ENCODE measurements at places on chromosomes 11 and 22.

DNA sequence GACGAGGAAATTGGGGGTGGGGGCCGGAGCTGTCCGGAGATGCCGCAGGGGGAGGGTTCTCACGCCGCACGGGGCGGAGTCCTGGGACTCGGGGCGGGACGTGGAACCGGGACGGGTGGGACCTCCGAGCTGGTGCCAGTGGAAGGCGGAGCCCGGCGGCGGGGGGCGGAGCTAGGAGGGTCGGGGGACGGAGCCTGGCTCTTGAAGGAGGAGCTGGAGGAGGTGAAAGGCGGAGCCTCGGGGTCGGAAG lies 271 bp downstream of the FKBP2 start:
- no peak for DNase-seq

DNA sequence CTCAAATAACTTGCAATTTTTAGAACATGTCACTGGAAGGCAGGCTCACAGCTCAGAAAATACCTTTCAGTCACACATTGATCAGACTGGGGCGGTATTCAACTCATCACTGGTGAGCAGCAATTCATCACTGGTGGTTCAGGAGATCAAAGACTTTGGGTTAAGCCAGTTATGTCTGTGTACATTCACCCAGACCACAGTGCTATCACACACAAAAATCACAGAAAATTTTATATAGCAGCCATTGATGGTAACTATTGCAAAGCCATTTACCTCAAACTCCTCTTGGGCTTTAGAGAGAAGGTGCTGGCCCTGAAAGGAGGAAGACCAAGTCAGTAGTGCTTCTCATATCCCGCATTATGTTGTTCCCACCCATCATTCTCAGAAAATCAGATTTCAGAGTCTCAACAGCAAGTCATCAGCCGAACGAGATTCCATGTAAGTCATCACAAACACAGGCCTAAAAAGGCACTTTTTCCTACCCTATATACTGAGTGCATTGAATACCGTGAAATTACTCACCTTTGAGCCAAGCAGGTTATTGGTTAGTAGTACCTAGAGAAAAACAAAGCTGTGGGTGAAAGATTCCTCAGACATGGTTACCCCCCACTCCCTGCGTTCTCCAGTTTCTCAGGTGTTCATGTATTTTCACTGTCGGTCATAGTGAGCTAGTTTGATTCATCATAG lies 14.0 kb upstream of the WDR74 start:
- no peak for DNase-seq

DNA sequence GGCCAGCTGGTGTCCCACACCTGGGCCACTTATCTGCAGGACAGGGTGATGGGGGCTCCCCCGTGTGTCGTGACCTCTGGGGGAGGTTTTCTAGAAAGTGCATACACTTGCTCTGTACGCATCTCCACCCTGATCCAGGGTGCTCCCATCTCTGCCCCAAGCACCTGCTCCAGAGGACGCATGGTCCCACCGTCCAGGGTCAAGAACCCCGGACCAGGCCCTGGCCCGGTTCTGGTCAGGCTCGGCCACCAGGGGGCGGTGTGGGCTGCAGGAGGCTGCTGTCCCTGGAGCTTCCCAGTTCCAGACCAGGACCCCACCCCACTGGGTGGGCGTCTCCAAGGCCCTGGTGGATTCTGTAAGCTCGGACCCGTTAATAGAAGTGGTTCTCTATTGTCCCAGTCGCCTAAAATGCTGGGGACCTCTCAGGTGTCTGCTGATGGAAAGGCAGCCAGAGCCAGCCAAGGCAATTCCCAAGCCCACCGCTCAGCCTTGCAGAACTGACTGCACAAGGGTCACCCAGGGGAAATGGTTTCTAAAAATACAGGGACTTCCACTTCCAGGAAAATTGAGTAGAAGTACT lies 34.7 kb upstream of the SEPTIN5 start:
- DNase-seq: peak; percentile 55

- DNase-seq: no peak
These were observed 44.5 kb downstream of the ST14 start for GRCh38 chr11:130203766-130204702.

DNA sequence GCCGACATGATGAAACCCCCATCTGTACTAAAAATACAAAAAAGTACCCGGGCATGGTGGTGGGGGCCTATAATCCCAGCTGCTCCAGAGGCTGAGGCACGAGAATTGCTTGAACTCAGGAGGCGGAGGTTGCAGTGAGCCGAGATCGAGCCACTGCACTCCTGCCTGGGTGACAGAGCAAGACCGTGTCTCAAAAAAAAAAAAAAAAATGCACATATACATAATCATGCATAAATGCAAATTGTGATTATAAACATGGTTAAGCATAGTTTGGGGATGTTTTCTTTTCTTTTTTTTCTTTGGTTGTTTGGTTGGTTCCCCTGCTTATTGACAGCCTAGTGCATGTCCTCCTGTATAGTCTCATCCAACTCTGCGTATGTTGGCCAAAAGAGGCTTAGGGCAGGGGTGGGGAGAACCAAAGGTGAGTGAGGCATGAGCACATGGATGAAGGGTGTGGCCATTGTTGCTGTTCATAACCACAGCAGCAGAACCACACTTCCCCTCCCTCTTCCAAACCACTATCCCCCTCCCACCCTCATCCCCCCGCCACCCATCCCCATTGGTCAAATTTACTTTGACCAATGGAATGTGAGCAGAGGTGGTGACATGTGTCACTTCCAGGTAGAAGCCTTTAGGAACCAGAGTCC lies 6.9 kb upstream of the VPS37C start:
- DNase-seq: no peak

DNA sequence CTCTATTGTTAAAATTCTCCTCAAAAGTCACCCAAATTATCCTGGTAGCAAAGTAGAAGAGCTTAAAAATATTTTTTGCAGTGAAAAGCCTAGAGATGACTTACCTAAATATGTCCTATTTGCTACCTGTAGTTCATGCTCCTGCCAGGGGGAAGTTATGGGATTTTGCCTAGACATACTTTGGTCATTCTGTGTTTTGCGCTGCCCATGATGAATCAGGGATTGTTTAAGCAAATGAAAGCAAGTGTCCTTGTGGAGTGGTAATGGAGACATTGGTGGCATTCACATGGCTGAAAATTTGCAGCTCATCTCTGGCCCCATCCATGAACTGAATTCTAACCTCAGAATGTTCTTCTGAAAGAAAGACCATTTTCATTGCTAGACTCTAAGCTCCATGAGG lies 14.6 kb upstream of the SESN3 start:
- no peak for DNase-seq

GRCh38 chr11:13118650-13119049 lies 109.5 kb downstream of the RASSF10 start:
- DNase-seq: no peak

DNA sequence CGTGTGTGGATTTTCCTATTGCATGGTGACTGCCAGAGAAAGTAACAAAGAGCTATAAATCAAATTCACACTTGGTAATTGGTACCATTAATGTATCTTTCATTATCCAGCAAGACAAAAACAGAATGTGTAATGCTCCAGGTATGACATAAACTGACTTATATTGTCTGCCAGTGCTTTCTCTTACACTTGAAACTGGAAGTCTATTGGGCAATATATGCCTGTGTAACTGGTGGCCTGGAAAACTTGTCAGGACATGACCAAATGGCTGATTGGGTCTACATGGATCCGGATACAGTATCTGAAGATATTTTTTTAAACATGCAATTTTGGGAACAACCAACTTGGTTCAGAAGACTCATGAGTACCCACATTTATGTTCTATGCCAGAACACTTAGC lies 174.6 kb upstream of the ARHGAP42 start:
- no peak for DNase-seq

GRCh38 chr11:20097319-20098221 lies 62.7 kb downstream of the DBX1 start:
- no peak for DNase-seq

GRCh38 chr11:82356316-82356715 lies 377.3 kb downstream of the FAM181B start:
- DNase-seq: no peak

DNA sequence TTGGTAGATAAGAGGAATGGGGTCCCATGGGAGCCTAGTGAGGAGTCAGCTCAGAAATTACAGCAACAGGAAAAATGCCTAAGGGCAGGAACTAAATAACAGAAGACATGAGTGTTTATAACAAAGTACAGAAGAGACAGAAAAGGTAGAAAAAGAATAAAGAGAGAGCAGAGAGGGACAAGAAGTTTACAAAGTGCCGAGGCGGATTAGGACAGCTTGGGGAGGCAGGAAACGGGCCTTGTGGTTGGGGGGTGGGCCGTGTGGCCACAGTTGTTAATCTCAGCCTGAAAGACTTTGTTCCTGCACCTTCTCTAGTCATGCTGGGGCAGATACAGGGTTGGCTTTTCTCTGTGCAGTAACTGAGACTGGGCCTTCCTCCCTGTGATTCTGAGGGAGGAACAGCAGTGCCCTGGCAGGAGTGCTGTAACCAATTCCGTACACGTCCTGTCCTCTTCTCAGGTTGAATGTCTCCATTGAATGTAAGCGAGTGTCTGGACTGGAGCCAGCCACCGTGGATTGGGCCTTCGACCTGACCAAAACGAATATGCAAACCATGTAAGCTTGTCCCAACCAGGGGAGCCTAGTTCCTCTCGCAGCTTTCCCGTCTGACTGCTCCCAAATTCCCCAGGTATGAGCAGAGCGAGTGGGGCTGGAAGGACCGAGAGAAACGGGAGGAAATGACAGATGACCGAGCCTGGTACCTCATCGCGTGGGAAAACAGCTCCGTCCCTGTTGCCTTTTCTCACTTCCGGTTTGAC lies 13.2 kb downstream of the NAA40 start:
- DNase-seq: no peak

- no peak for DNase-seq
These were observed 189.3 kb upstream of the MTMR2 start for GRCh38 chr11:96113193-96113681.

DNA sequence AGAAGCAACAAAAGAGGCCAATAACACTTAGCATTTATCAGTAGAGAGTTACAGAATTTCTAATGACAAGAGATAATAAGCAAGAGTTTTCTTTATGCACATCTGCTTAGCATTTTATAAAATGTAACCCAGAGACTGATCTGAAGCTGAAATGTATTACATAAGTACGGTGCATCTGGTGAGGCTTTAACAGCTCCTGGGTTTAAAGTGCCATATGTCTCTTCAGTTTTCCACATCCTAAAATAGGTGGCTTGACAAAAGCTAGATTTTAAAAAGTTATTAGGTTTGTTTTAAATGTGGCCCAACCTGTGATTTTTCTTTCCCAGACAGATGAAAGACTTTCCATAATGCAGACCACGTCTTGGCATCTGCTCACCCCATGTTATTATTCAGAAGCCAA lies 620.7 kb upstream of the ARHGAP42 start:
- DNase-seq: peak; percentile 20

GRCh38 chr11:77082838-77083565 lies 16.2 kb downstream of the CAPN5 start:
- DNase-seq: peak; percentile 73

GRCh38 chr11:102367364-102367763 lies 20.4 kb downstream of the BIRC2 start:
- no peak for DNase-seq

DNA sequence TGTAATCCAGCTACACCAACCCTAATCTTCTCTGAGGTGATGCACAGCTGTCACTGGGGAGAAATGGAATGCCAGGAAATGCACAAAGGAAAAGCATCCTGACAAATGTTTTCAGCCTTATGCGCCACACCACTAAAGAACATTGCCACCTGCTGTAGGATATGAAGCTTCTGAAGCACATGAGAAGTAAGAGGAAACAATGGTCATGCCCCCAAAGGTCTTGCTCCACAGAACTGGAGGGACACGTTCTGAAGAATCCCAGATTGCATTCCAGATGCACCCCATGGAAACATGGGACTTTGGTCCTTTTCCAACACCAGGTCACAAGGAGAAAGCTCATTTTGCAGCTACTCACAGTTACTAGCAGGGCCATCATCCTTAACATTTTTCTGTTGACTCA lies 48.7 kb upstream of the ZBED5 start:
- no peak for DNase-seq

DNA sequence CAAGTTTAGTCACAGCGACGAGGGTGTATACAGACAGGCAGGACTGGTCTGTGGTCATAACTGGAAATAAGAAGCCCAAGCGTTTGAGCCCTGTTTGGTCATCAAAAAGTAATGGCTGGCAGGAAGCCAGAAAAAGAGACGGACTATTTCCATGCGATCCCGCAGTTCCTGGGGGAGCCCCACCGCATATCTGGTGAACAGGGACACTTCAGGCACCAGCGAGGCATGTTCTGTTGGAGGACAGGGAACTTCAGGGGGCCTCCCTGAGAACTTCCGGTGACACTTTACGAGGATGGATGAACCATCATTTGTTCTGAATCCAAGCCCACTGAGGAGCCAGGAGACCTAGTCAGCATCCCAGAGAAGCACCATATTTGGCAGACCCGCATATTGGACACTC lies 29.7 kb upstream of the TRIM29 start:
- DNase-seq: no peak

GRCh38 chr11:9004183-9004926 lies 554 bp upstream of the NRIP3 start:
- DNase-seq: peak; percentile 22

DNA sequence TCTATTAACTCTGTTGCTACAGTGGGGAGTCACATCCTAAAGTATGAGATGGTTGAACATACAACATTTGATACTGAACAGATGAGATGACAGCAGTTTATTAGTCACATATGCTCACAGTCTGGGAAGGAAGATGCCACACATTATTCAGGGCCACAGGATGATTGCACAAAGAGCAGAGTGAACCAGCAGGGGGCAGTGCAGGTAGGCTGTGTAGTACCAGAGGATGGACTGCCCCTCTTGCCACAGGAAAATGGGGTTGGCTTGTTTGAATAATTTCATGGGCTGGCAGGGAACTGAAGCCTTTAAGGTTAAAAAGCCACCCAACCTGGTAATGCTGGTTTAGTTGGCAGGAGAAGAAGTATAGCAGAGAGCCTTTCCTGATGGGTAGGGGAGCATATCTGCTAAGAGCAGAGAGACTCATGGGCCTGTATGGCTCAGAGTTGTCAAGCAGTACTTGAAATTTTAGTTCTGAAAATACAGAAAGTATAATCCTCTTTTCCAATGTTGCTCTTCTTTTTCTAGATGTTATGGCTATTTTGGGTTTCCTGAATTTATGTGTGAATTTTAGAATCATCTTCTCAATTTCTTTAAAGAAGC lies 180.4 kb upstream of the B3GAT1 start:
- peak; percentile 89 for DNase-seq

- DNase-seq: no peak
These were observed 38.1 kb upstream of the OPCML start for GRCh38 chr11:133570376-133570775.

- DNase-seq: no peak
These were observed 321.0 kb downstream of the DDX10 start for GRCh38 chr11:108985945-108986279.

DNA sequence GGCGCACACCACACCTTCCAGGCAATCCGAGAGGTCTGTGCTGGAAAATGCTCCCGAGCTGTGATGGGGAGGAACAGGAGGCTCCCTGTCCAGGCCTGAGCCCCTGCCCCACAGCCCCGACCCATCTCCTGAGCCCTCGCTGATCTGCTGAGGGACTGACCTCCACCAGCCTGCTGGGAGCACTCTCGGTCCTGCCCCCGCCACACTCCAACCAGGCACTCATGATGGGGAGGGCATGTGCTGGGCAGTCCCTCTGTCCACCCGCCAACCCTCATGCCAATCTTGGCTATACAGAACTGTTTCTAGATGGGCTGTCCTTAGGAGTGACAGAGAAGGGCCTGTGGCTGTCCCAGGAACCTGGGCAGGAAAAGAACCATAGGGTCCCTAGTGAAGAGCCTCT lies 70.8 kb downstream of the TRMU start:
- no peak for DNase-seq

GRCh38 chr11:126080161-126080941 lies 17.7 kb upstream of the CDON start:
- no peak for DNase-seq

Measured in testis (tissue), 5 donors.